Coronary artery (tissue), 2 donors: ENCODE measurements at places on chromosomes 5 and 9.
A peak's percentile ranks its signal among the peaks of the same experiment; 100 is the strongest.

DNA sequence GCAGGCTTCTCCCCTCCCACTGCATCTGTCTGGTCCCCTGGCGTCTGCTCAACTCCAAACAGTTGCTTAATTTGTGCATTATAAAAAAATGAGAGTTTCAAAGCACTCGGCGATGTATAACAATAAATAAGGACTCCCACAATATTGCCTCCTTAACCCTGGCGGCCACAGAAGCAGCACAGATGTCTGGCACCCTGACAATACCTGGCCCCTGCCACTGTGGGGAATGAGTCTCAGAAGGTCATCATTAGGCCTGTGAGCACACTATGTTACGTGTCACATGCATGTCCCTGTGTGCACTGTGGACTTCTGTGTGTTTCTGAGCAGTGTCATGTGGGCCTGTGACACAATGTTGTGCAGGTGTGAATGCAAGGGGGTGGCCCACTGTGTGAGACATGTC is 236.5 kb downstream of the PBX3 start:
- DNase-seq = no peak

DNA sequence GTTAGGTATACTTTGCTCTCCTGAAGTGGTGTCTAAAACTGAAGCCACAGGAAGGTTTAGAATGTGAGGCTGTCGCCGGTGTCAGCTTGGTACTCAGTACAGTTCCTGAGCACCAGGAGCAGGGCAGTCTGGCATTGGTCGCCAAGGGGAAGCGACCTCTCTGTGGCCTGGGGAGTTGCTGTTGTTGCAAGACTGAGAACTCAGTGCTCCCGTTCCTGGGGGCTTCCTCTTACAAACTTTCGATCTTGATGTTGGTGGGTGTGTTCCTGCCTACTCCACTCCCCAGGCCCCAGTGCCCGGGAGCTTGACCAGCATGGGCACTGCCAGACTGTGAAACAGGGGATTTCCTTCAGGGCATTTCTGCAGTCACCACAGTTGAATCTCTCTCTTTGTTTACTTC is 52.4 kb upstream of the PPARGC1B start:
- DNase-seq = no peak

DNA sequence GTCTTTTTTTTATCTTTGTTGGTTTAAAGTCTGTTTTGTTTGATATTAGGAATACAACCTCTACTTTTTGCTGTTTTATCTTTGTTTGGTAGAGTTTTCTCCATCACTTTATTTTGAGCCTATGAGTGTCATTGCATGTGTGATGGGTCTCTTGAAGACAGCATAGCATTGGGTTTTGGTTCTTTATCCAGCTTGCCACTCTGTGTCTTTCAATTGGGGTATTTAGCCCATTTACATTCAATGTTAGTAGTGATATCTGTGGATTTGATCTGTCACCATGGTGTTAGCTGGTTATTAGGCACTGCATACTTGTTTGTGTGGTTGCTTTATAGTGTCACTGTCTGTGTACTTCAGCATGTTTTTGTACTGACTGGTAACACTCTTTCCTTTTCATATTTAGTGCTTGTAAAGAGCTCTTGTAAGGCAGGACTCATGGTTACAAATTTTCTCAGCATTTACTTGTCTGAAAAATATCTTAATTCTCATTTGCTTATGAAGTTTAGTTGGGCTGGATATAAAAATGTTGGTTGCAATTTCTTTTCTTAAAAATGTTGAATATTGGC is 845.5 kb downstream of the TLE4 start:
- DNase-seq = no peak

DNA sequence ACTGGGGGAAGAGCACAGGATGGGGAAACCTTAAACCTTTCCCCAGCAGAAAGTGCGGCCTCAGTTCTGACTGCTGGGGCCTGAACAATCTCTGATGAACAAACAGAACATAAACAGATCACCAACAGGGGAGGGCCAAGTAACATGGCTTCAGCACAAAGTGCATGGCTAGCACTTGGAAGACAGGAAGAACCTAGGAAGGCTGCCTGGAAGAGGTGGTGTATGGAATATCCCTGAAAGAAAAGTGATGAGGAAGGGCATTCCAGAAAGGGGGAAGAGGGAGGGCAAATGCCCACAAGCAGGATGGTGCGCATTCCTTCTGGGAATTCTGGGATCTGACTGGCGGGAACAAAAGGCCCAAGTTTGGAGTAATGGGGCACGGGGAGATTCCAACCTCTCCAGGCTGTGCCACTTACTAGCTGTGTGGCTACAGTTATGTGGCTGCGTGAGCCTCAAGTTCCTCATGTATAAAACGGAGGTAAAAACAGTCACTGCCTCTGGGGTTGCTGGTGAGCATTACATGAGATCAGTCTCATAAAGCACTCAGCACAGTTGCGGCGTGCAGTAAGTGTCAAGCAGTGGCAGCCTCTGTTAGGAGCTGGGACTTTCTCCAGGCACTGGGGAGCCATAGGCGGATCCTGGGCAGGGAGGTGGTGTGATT is 1.6 kb downstream of the PDGFRB start:
- DNase-seq = no peak

- DNase-seq = no peak
Observed at GRCh38 chr5:8386719-8387288, 517.9 kb downstream of the MTRR start.

GRCh38 chr9:73183917-73184861 is 32.5 kb downstream of the ANXA1 start:
- no peak for DNase-seq

- peak; percentile 75 for DNase-seq
Observed at GRCh38 chr9:93577078-93577974, 942 bp downstream of the PHF2 start.

DNA sequence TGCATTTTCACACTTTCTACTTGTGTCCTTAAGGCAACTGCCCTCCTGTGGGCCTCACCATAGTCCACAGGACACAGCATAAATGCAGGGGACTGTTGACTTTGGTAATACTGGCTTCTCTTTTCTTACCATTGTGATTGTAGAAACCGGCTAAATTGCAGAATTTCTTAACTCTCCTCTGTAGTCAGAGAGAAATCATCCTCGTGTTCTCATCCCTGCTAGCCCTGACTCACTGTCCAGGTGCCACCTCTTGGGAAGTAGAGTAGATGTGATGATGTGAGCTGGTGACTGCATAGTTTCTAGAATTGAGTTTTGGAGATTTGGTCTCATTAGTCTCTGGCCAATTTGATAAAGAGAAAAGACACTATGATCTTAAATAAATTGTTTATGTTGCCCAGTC is 5.5 kb downstream of the PHF24 start:
- no peak for DNase-seq

DNA sequence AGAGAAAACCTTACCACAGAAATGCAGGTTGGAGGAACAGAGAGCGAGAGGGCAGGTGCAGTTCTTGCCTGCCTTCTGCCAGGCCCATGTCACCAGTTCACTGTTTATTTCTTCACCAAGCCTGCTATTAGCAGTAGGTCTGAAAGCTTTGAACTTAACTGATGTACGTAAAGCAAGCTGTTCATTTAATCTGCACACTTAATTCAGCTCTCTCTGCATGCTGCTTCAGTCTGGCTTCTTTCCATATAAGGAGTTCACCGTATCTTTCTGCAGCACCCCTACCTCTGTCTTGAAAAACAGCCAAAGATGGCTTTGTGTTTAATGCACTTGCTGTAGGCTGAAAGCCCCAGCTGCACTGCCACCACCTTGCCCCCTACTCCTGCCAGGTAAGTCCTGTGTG is 205.1 kb downstream of the RAB3C start:
- DNase-seq = no peak

- DNase-seq = no peak
Observed at GRCh38 chr9:29981013-29981412, 2403.4 kb upstream of the ACO1 start.

DNA sequence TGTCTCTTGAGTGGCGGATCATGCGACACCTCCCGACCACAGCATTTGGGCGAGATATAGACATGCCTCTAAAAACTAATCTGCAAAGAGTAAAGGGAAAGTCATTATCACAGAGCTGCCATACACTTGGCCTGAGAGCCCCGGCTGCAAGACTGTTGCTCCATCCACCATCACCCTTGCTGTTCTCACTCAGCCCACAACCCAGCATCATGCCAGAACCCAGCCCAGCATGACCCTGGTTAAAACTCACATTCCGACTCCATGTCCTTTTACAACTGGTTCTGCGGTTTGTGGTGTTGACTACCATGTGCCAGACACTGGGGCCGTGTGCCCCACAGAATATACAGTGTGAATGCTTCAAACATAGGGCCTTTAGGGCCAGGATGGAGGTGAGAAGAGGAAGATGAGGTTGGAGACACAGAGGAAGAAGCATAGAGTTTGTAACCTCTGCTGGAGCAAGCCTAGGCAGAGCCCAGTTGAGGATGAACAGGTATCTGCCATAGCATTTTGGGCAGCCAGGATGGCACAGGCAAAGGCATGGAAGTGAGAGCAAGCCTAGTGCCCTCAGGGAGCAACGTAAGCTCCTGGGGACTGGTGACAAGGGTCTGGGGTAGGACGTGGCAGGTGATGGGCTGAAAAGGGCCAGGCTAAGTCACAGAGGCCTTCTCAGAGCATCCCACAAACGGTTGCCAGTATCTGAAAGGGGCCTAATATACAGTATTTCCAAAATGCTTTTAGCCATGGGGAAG is 37.5 kb upstream of the SMU1 start:
- DNase-seq = no peak

DNA sequence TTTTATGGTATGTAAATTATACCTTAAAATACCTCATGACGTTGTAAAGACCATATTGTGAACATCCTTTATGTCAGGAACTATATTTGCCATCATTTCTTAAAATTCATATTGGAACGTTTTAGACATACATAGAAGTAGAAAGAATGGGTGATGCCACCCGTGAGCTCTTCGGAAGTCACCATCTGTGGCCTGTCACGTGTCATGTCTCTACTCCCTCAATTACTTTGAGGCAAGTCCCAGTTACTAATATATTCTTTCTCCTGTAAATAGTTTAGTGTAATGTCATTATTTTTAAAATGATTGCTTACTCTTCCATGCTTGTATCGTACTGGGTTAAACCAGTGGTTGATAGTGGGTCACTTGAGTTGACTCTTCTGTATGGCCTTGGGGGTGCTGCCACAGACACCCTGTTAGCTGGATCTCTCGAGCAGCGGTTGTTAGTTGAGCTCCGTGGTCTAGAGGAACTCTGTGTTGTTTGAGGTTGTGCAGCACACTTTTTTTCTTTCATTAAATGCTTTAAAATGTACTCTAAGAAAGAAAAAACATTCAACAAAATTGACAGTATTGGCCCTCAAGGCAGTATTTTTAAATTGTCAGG is 66.2 kb downstream of the TRIO start:
- DNase-seq = no peak

- no peak for DNase-seq
Observed at GRCh38 chr5:159906463-159906862, 9.8 kb upstream of the ADRA1B start.

GRCh38 chr9:80763536-80763935 is 925.8 kb downstream of the TLE1 start:
- DNase-seq = no peak

GRCh38 chr9:126169736-126170135 is 156.9 kb upstream of the MVB12B start:
- no peak for DNase-seq

GRCh38 chr9:93058355-93059010 is at the start of gene SUSD3:
TSS of gene SUSD3 (plus strand) at chr9:93058701. CDS start at chr9:93058743, 42 bp downstream.
- DNase-seq = no peak

DNA sequence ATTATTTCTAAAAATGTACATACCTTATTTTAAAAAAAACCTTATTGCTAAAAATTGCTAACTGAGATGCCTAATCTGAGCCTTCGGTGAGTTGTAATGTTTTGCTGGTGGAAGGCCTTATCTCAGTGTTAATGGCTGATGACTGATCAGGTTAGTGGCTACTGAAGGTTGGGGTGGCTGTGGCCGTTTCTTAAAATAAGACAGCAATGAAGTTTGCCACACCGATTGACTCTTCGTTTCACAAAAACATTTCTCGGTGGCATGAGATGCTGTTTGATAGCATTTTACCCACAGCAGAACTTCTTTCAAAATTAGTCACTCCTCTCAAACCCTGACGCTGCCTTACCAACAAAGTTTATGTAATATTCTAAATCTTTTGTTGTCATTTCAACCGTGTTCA is 14.7 kb downstream of the CENPK start:
- no peak for DNase-seq

DNA sequence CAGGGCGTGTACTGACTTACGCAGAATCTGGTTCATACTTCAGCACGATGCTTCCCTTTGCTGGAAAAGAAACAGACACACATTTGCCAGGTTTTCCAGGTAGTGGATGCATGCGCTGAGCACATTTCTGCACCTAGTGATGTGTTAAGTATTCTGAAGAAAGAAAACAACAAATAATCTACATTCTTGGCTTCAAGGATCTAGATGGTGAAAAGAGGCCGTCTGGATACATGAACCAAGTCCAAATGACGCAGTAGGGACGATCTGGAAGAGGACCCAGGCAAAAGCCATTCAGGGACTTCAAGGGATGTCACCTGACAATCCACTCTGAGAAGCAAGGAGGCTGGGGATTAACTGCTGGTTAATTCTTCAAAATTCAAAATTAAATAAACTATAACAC is 30.4 kb downstream of the NSUN2 start:
- no peak for DNase-seq

DNA sequence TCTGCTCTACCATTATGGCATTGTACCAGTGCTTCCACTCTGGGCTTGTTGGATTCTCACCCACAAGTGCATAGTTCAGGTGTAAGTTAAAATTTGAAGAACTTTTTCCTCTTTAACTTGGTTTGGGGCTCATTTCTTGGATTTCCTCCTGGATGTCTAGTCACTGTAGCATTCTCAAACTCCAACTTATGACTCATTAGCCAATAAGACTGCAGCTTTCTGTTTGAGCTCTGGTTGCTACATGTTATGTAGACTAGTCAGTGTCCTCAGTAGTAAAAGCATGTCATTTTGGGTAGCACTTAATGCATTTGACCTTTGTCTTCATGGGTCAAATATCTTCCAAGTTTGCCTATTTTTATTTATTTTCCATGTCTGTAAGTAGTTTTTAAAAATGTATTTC is 790.8 kb downstream of the BRINP1 start:
- no peak for DNase-seq

DNA sequence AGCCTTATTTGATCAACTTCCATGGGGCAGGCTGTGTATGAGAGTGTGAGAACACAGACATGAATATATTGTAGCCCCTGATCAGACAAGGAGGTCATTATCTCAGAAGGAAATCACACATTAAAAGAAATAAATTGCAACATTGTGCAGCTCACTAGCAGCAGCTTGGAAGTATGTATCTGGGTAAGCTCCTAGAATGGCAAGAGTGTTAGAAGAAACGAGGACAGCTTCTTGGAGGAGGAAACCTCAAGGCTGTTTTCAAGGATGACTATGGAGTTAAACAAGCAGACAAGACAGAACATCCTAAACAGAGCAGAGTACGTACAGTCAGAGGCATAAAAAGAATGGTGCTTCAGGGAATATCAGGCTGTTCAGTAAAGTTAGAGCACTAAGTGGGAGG is 511.0 kb downstream of the SLCO4C1 start:
- no peak for DNase-seq

- no peak for DNase-seq
Observed at GRCh38 chr5:96387616-96388015, 45.4 kb downstream of the PCSK1 start.

GRCh38 chr9:122226758-122227574 is 1.8 kb downstream of the LHX6 start:
- no peak for DNase-seq

- no peak for DNase-seq
Observed at GRCh38 chr5:143931986-143932385, 120.0 kb downstream of the HMHB1 start.
